Left lung (tissue), 14 donors: ENCODE measurements at places on chromosomes 4 and X. TPM values are rescaled to one million over a fixed set of nuclear protein-coding genes. Genes with fewer than 3 reads are reported as not detected.

GRCh38 chr4:13478707-13479106 lies 5.4 kb downstream of the RAB28 start:
- H3K4me3 ChIP-seq = no peak overlapping the region
- H3K27me3 ChIP-seq = no peaks in the 10 kb centered on the region
- H3K27ac ChIP-seq = no peak overlapping the region
- DNase-seq = no peak

ARX gene
- not detected for total RNA-seq

DNA sequence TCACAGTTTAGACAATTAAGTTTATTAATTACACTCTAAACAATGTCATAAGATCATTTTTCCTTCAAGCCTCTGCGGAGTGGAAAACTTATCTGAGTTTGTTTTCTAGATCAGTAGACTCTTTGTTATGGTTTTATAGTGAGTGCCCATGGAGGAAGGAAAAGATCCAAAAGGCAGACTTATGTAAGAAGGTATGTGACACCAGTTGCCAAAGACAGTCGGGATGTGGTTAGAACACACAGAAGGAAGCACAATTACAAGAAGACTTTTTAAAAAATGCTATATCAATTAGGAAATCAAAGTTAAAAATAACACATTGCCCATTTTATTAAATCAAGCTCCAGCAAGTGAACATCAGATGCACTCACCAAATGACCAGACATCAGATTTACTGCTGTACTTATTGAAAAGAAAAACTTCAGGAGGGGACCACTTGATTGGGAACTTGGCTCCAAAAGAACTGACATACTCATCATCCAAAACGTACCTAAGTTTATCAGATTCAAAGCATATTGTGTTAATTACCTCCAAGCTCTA lies 57.1 kb downstream of the NIPAL1 start:
- no peaks in the 10 kb centered on the region for H3K36me3 ChIP-seq
- H3K27me3 ChIP-seq = no peaks in the 10 kb centered on the region
- H3K4me1 ChIP-seq = no peaks in the 10 kb centered on the region
- no peak overlapping the region for H3K27ac ChIP-seq
- DNase-seq = no peak

IL2RG gene
- 36.0 TPM for total RNA-seq

HNRNPD gene
- 147 TPM for total RNA-seq

MAGEB2 gene
- total RNA-seq = not detected

DNA sequence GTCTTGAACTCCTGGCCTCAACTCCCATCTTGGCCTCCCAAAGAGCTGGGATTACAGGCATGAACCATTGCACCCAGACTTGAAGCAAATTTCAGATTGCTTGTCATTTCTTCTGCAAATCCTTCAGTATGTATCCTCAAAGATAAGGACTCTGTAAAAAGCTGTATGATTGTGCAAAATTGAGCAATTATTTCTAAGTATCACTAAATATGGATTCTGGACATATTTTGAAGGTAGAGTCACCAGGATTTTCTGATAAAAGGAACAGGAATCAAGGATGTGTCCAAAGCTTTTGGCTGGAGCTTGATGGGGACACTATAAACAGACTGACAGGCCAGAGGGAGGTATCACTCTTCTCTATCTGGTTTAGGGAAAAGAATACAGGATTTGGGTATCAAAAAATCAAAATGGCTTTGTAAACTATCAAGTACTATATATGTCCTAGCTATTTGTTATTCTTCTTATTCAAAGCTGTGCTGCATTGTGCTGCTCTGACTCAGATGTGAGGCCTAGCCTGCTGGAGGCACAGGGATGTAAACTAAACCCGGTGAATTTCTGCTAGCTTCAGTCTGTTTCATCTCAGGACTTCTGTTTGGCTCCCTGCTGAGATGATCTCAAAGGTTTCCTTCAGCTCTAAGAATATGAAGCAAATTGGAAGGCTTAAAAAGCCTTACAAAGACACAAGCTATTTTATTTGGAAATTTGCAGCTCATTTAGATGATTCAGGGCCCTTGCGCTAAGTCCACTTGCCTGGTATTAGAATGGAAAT lies 8.3 kb downstream of the RPS4X start:
- H3K4me1 ChIP-seq = no peaks in the 10 kb centered on the region
- no peak overlapping the region for H3K27ac ChIP-seq
- H3K27me3 ChIP-seq = no peaks in the 10 kb centered on the region
- H3K4me3 ChIP-seq = no peak overlapping the region

DNA sequence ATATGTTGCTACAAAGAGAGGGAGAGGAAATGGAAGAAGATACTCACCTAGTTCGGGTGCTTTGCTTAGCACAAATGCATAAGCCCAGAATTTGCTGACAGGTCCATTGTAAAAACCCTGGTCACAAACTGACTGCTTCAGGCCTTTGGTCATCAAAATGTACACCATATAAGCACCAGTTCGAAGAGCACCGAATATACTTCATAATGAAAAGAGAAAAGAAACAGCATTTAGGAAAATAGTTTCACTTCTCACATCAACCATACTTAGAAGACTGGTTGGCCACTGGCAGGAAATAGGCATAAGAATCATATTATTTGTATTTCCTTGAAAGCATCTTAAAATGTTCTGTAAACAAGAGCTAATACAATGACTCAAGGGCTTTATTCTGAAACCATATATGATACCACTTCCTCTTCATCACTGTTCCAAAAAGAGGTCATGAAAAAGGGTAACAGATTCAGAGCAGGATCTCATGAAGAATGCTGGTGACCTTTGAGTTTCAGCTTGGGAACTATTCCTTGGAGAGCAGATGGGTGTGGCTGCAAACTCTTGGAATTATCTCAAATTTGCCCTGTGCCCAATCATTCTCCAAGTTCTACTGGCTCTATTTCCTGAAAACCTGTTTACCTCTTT lies 138.7 kb downstream of the ELOVL6 start:
- no peak overlapping the region for H3K4me3 ChIP-seq
- H3K4me1 ChIP-seq = peaks cover 5% of the 10 kb centered on the region
- no peaks in the 10 kb centered on the region for H3K27me3 ChIP-seq
- DNase-seq = no peak
- no peak overlapping the region for H3K27ac ChIP-seq

DNA sequence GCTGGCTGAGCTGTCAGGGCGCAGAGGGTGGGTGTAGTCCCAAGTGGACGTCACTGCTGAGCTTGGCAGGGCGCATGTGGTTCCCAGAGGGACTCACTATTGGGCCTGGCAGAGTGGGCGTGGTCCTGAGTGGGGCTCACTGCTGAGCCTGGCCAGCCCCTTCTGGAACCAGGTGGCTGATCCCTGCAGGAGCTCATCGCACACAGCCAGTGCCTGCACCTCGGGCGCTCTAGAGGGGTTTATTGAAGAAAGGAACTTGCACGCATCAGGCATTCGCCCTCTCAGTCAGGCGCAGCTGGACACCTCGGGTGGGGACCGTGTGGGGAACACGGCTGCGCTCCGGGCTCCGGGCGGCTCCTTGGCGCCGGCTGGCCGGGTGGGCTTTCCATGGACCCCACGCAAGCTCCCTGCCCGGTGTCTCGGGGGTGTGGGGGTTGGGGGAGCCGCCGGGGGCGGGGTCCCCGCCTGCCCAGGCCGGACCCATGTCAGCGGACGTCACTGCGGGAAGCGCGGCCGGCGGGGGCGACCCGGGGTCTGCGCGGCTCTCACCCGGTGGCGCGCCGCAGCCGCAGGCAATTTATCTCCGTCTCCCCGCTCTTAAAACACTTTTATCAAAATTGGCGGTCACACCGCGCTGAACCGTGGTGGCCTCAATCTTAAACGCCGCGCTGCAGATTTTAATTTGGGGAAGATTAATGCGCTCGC lies 65.4 kb upstream of the NKX1-1 start:
- no peak for DNase-seq
- no peaks in the 10 kb centered on the region for H3K4me1 ChIP-seq
- peaks cover 59% of the 10 kb centered on the region for H3K27me3 ChIP-seq
- H3K4me3 ChIP-seq = no peak overlapping the region
- H3K27ac ChIP-seq = no peak overlapping the region

GRCh38 chr4:76725039-76725438 lies 172.9 kb downstream of the SOWAHB start:
- no peak for DNase-seq
- H3K4me3 ChIP-seq = no peak overlapping the region
- no peaks in the 10 kb centered on the region for H3K36me3 ChIP-seq
- no peaks in the 10 kb centered on the region for H3K27me3 ChIP-seq
- H3K27ac ChIP-seq = no peak overlapping the region

- H3K27me3 ChIP-seq = no peaks in the 10 kb centered on the region
- H3K4me3 ChIP-seq = no peak overlapping the region
- no peaks in the 10 kb centered on the region for H3K36me3 ChIP-seq
- H3K27ac ChIP-seq = no peak overlapping the region
- no peaks in the 10 kb centered on the region for H3K4me1 ChIP-seq
These were observed 682.2 kb upstream of the AMOT start for GRCh38 chrX:113522814-113523213.

DNA sequence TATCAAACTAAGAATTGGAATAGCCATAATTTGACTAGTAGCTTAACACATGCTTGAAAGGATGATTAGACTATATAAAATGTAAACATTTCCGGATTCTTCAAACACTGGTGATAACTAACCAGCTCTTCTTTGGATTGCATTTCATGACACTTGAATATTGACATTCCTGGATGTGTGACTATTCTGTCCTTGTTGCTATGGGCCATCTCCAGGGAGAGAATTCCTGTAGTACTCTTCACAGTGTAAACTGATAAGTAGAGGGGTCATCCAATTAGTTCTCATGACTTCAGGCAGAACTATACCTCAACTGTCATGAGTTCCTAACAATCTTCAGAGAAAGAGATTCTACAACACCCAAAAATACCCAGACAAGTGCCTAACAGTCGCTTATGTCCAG lies 1026.7 kb upstream of the TENM3 start:
- H3K4me3 ChIP-seq = no peak overlapping the region
- no peak overlapping the region for H3K27ac ChIP-seq
- no peaks in the 10 kb centered on the region for H3K36me3 ChIP-seq
- no peak for DNase-seq
- no peaks in the 10 kb centered on the region for H3K4me1 ChIP-seq

ADGRG2 gene
- 2.4 TPM for total RNA-seq

ZAR1 gene
- total RNA-seq = 0.18 TPM

CT45A3 gene
- total RNA-seq = not detected
